ENCODE measurements at places on chromosomes 7 and 10.

DNA sequence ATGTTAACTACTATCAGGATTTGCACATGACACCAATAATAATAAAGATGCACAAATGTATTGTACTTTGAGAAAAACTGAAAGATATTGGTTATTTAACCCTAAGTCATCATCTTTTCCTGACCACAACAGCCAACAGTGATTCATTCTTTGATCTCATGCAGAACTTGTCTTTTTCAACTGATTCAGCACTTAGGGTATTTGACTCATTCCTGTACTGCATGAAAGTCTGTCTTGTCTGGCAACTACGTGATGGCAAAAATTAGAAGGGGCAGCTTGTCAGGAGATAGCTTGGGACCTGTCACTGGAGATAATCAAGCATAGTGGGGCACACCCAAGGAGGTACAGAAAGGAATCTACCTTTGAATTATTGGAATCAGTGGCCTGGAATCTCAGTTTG is 77.8 kb upstream of the LRRC17 start:
- no peak for DNase-seq

DNA sequence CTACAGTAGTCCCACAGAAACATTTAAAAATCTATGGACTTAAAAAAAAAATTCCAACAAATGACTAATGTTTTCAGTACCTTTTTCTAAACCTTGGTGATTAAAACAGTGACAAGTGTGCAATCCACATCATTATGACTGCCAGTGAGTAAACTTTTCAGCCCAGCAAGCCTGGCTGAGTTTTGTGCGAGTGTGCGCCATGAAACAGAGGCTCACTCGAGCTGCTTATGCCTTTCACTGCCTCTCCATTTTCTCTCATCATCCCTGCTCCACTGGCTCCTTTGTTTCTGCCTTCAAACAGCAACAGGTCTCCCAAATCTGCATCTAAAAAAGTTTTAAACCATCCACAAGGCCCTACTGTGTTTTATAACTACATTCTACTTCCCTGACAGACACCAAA is 105.8 kb downstream of the USP6NL start:
- no peak for DNase-seq

DNA sequence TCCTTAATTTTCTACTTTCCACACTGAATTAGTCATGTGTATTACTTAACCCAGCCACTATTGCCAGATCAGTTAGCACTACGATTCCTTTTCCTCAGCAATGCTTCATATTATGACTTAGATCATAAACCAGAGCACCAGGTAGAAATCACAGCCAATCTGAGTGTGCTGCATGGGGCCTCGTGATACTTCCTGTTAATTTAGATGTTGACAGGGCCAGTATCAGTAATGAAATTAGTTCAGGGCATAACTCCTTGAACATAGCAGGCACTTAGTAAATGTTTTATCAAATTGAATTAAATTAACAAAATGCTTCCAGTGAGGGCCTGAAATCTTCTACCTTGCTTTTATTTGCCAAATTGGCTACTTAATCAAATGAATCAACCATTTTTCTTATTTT is 169.3 kb upstream of the LRGUK start:
- no peak for DNase-seq

GRCh38 chr7:102306916-102307677 is 20.4 kb downstream of the SH2B2 start:
- peak; percentile 43 for DNase-seq

- no peak for DNase-seq
These were observed 56.3 kb downstream of the PRKAR2B start for GRCh38 chr7:107100824-107101223.

DNA sequence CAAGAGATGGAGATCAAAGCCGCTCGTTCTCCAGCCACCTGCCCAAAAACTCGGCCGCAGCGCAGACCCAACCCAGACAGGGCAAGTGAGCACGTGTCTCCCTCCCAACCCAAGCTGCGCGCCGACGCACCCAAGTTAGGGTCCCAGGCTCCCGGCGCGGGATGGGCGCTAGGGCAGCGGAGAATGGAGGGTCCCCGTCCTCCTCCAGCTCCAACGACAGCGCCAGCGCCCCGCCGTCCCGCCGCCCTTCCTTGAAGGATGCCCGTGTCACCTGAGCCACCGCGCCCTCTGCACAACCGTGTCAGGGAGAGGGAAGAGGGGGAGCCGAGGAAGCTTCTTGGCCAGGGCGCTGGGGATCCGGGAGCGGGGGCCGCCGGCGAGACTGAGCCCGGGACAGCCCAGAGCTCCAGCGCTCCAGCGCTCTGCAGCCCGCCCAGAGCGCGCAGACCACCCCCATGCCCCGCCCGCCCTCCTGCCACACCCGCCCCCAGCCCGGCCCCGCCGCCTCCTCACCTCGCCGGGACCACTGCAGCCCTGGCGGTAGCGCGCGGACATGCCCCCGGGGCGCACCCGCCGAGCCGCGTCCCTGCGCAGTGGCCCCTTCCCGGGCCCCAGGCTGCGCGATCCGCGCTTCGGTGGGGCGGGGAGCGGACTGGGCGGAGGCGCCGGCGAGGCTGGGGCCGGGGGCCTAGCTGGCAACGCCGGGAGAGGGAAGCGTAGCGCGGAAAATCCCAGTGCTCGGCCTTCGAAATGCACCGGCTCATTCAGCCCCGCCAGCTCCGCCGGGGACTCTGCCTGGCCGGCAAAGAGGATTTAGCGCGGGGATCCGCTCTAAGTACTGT is at the start of gene SLC16A12:
TSS of gene SLC16A12 (minus strand) at position 424 of the 842 bp plus-strand sequence. CDS start 73,016 bp downstream, outside the sequence.
- DNase-seq, result no peak

GRCh38 chr10:5071411-5072198 is 22.6 kb upstream of the AKR1C3 start:
- DNase-seq, result no peak

GRCh38 chr10:64463406-64463805 is 942.2 kb downstream of the REEP3 start:
- no peak for DNase-seq
